ENCODE measurements at places on chromosomes 3 and 15. TPM values are rescaled to one million over a fixed set of nuclear protein-coding genes. Genes with fewer than 3 reads are reported as not detected.

- DNase-seq = peak; percentile 25
Observed at GRCh38 chr3:183428447-183429211, at the start of gene MCF2L2. MCF2L2 (minus strand) TSS chr3:183428619; CDS start chr3:183427977, 642 bp downstream.

GRCh38 chr3:161197855-161198850, 23.0 kb upstream of the NMD3 start:
- DNase-seq = no peak

DNA sequence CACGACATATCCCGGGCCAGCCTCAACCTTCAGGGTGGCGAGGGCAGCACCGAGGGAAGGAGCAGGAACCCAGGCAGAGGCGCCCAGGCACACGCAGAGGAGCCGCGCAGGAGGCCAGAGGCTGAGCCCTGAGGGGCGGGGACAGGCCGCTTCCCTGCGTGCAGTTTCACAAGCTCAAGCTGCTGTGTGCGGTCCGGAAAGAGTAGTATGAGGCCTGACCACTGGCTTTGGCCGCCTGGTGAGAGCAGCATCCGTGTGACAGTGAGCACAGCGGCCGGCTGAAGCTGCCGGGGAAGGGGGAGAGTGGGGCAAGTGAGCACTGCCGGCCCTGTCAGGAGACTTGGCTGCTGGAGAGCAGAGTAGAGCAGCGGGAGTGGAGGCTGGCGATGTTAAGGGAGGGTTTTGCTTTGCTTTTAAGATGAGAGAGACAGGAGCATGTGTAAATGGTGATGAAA, 8.7 kb downstream of the ZDHHC19 start:
- DNase-seq = peak; percentile 33

FOXL2NB gene
- 2.9 TPM for total RNA-seq

GRCh38 chr15:74787251-74788041, 5.6 kb downstream of the CSK start:
- peak; percentile 65 for DNase-seq

DNA sequence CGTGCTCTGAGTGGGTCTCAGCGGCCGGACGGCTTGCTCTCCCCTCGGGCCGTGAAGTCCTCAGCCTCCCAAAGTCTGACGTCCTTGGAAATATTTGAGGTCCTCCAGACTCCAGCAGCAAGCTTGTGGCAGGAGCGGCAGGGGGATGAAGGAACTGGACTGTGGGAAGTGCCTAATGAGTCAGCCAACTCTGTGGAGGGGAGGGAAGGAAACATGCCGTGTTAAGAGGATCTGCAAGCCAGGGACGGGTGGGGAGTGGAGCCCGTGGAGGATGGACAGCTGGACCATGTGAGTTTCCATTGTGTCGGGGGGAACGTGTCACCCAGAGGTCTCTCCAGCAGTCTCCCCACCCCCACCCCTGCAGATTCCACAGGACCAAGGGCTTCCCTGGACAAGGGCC, 39.4 kb upstream of the IDH2 start:
- peak; percentile 50 for DNase-seq

SLC9A9 gene
- total RNA-seq = 8.4 TPM

DNA sequence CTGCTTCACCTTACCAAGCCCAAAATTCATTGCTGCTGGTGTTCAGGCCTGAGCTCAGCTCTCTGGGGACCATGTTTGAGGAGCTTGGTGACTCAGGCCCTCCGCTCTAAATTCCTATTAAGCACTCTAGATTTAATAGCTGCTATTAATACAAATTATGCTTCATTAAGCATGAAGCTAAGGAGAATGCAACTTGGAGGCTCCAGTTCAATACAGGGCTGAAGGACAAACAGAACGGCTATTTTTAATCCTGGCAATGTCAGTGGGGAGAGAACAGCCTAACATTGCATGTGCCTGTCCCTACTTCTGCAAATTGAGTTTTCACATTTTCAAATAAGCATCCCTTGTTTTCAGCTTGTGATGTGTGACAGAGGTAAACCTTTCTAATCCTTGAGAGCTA, 80.1 kb upstream of the TRIM42 start:
- DNase-seq = no peak

NRG4 gene
- total RNA-seq = not detected

GRCh38 chr3:171286580-171287249, 173.5 kb downstream of the TNIK start:
- peak; percentile 26 for DNase-seq

DNA sequence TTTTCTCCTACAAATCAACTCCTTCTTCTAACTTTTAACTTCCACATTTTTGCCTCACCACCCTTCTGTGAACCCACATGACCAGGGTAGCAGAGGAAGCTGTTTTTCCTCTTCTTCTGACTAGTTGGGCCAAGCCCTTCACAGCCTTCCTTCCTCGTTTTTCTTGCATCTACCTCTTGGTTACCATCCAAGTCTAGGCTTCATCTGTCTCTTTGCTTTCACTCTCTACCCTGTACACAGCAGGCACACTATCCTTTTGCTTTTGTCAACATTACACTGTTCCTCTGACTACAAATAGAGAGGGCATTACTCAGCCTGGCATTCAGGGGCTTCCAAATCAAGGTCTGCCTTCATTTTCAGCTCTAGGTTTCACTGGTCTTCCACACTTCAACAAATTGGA, 22.0 kb downstream of the SLC9A9 start:
- DNase-seq = peak; percentile 61

DNA sequence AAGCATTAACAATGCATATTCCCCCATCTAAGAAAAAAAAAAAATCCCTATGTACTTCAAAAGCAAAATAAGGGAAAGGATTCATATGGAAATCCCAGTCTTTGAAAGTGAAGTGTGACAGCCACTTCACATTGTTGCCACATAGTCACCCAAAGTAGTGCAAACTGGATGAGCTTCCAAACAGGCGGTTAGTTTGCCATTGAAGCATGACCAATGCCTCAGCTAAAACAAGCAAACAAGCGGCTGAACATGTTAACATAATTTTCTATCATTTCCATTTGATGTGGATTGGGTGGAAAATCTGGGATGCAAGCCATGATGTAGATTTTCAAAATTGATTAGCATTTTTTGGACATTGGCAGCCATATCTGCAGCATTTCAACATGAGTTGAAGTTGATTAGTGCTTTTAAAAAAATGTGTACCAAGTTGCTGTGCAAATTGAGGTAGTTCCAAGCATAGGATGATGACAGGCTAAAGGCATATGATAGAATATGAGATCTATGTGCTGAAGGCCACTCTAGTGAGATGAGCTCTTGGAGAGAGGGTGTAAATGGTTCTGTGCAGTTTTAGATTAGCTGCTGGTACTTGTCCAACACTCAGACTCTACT, 405.2 kb downstream of the NR2F2 start:
- DNase-seq = no peak

DNA sequence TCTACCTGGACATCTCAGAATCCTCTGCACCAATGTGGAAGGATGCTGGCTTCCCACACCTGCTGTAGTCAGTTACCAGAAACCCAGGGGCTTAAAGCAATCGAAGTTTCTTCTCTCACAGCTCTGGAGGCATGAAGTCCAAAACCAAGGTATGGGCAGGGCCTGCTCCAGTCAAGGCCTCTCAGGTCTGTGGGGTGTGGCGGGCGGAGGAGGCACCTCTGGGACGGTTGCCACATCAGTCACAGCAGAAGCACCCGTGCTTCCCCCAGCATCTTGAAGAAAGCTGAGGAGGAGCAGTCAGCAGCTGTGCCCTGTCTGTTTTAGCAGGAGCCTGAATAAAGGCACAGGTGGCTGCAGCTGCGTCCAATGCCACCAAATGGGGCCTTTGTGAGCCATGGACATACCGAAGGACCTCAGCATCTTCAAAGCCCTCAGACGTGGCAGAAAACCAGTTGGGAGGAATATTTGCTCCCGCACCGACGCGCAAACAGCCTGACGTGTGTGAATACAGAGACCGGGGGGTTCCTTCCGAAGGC, 68.9 kb downstream of the TFRC start:
- no peak for DNase-seq

DNA sequence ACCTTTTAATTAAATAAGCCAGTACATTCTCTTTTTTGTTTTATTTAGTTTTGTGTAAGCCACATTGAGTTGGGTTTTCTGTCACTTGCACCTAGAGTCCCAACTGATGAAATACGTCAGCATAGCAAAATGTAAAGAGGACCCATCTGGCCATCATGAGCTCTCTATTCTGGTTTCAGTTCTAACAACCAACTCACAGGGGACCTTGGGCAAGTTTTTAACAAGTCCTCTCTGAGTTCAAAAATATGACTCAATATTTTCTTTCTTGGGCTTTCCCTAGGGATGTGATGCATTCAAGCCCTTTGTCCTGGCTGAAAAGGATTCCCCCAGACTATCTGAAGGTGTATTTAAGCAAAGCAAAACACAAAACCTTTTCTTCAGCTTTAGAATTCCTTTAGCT, 32.9 kb downstream of the PLCH1 start:
- DNase-seq = peak; percentile 39

GRCh38 chr15:88664151-88664778, 25.4 kb downstream of the ISG20 start:
- DNase-seq = no peak

GRCh38 chr15:72838311-72838731, 54.8 kb upstream of the ADPGK start:
- DNase-seq = no peak

BFSP2 gene
- total RNA-seq = not detected

- no peak for DNase-seq
Observed at GRCh38 chr15:78131295-78132061, at the start of gene CIB2. CIB2 (minus strand) TSS chr15:78131445; CDS start chr15:78131215, 230 bp downstream.

IGSF11 gene
- not detected for total RNA-seq

FGF7 gene
- 6.5 TPM for total RNA-seq

LSMEM2 gene
- total RNA-seq = not detected

DNA sequence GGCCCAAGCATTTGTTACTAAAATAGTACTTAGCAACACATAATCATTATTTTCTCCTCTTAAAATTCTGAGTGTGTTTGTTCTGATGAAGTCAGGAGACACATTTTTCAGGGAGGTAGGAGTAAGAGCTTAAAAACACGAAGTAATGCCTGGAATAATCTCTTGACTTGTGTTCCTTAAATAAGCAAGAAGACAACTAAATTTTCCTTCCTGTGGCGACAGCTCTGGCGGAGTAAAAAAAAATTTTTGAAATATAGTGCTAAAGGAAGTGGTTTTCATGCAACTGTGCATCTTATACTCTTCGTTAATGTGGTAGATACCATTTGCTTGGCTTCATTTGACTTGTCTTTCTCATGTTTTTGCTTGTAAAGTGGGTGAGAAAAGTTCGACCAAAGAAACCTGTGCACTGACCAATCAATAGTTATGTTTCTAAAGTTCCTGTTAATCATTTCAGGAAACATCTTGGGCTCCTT, 11.1 kb upstream of the MBNL1 start:
- no peak for DNase-seq

DNA sequence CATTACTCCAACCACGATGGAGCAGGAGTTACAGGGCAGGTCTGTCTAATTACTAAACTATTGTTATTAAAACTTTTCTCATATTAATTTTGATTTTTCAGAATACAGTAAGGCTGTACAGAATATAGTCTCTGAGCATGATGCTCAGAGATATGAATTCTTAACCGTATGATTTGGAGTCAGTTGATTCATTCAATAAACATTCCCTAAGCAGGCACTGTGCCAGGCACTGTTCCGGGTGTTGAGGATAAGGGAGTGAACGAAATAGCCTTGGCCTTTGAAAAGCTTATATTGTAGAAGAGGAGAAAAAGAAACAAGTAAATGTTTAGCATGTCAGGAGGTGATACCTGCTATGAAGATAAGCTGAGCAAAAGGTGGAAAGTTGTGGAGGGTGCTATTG, 187.3 kb downstream of the KCNAB1 start:
- peak; percentile 63 for DNase-seq

GRCh38 chr3:196237203-196237602, 20.9 kb downstream of the SLC51A start:
- no peak for DNase-seq

Measured in LHCN-M2 (cell line).